Lung (tissue), 17 donors: ENCODE measurements at places on chromosomes 5 and 9. TPM values are rescaled to one million over a fixed set of nuclear protein-coding genes. Genes with fewer than 3 reads are reported as not detected.

GRCh38 chr5:95007921-95008597 is 276.8 kb downstream of the MCTP1 start:
- no peak for DNase-seq

- DNase-seq: no peak
Observed at GRCh38 chr9:75739884-75740611, 150.4 kb upstream of the PCSK5 start.

DNA sequence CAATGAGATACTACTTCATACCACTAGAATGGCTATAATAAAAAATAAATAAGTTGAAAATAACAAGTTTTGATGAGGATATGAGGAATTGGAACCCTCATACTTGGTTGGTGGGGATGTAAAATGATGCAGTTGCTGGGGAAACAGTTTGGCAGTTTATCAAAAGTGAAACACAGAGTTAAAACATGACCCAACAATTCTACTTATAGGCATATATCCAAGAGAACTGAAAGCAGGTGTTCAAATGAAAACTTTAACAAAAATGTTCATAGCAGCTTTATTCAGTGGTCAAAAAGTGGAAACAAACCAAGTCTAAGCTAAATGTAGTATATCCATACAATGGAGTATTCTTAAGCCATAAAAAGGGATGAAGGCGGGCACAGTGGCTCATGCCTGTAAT is 13.1 kb upstream of the LHFPL2 start:
- DNase-seq: no peak

GRCh38 chr5:154858972-154859871 is 795 bp downstream of the CNOT8 start:
- DNase-seq: peak; percentile 51

DNA sequence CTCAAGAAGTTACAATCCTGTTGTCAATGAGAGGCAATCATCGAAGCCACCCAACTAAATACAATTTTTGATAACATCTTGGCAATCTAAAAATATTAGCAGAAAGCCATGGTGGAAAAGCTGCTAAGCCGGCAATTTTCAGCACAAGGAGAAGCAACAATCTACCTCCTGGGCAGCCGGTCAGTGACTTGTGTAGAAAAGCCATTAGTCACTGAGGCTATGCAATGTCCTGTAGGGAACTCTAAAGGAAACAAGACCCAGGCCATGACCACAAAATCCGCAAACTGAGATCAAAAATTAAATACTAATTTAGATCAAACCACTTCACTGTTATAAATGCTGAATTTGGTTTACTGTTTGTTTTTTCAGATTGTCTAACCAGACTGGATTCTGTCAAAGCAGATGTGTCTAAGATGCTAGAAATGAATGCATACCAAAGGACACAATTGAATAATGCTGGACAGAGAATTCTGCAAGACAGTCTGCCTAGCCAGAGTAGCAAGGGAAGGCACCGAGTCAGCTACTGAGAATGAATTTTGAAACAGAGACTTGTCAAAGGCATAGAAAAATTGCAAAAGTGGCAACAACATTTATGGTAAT is 384.8 kb downstream of the PRELID2 start:
- no peak for DNase-seq

GRCh38 chr9:110579862-110580219 is 300 bp upstream of the SVEP1 start:
- peak; percentile 82 for DNase-seq

- no peak for DNase-seq
Observed at GRCh38 chr5:60520451-60521227, 179.3 kb downstream of the DEPDC1B start.

- DNase-seq: no peak
Observed at GRCh38 chr9:3698076-3698475, 172.3 kb upstream of the RFX3 start.

GRCh38 chr5:122863721-122864120 is 18.3 kb downstream of the SNX24 start:
- no peak for DNase-seq

DNA sequence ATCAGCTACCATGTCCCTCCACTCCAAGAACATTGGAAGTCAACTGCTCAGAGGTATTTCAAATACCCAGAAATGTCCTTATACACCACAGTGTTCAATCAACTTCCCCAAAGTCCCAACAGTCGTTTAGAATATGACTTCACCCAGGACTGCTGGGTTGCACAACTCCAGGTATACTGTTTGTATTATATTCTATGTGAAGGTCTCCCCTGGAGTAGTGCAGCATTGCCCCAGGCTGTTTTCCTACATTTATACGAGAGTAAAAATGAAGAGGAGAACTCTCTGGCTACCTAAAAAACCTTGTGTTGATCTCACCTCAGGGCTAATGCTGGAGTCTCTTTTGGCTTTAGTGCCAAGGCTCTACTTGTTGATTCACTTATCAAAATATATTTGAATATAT is 183.6 kb upstream of the MAP3K1 start:
- DNase-seq: no peak

IL17B gene
- total RNA-seq: 1.3 TPM

INSL4 gene
- not detected for total RNA-seq

NRARP gene
- 10.8 TPM for total RNA-seq

LRRC19 gene
- 0.28 TPM for total RNA-seq

GHR gene
- 4.7 TPM for total RNA-seq
